ENCODE measurements at places on chromosomes 7 and 10. TPM values are rescaled to one million over a fixed set of nuclear protein-coding genes. Genes with fewer than 3 reads are reported as not detected.

STEAP1 gene
- 23.6 TPM for total RNA-seq

DNA sequence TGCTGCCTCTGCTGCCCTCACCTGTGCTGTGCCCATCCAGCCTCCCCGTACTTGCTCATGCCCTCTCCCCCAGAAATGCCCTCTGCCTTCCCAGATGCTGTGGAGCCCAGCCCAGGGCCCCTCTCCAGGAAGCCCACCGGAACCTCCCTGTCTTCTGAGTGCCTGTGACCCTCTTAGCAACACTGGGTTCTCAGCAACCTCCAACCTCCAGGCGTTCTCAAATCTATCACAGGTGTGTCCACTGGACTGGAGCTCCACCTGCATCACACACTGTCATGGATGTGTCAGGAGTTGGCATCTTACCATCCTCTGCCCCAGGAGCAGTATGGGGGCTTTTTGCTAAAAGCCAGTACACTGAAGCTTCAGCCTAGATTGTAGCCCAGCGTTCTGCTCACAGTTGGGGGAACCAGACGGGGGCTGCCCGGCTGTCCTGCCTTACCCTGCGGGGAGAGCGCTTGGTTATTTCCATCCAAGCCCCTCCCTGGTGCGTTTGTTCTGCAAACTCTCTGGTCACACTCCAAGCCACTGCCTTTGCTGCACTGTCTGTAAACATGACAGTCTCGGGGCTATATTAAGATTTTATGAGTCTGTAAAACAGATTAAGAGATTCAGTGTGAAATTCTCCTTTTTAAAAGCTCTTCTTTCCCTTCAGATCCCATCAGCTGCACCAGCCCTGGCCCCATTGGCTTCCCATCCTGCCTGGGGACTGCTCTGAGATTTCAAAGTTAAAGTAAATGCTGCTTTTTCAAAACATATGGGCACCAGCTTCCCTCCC lies 71.3 kb upstream of the CPXM2 start:
- no peaks in the 10 kb centered on the region for H3K36me3 ChIP-seq
- peaks cover 58% of the 10 kb centered on the region for H3K27me3 ChIP-seq
- H3K4me3 ChIP-seq, result no peak overlapping the region
- H3K4me1 ChIP-seq, result no peaks in the 10 kb centered on the region
- no peak for DNase-seq
- H3K27ac ChIP-seq, result no peak overlapping the region

DNA sequence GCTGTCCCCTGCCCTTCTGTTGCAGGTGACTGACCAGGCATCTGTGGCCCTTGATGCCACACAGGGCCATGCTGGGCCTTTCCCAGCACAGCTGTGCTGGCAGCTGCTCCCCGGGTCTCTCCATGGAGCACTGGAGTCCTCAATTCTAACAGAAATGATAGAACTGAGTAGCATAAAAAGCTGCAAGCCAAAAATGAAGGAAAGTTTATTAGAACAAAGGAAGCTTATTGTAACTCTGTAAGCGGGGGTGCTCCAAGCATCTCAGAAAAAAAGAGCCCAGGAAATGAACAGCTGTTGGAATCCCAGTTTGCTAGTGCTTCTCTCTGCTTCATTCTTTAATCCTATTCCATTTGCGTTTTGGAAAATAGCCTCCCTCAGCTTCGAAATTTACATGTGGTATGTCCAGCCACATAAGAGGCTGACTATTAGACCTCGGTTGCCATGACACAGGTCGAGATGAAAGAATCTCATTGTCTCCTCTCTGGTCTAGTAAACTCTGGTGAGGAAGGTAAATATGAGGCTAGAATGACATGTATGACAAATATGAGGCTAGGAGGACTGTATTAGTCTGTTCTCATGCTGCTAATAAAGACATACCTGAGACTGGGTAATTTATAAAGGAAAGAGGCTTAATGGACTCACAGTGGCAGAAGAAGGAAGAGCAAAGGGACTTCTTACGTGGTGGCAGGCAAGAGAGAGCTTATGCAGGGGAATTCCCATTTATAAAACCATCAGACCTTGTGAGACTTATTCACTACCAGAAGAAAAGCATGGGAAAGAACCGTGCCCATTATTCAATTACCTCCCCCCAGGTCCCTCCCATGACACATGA lies 23.7 kb downstream of the EPDR1 start:
- peak overlapping the region; percentile 15 for H3K27ac ChIP-seq
- peaks cover 5% of the 10 kb centered on the region for H3K4me1 ChIP-seq
- H3K27me3 ChIP-seq, result no peaks in the 10 kb centered on the region
- no peak for DNase-seq
- H3K4me3 ChIP-seq, result no peak overlapping the region

- no peak for DNase-seq
- H3K4me1 ChIP-seq, result no peaks in the 10 kb centered on the region
- H3K4me3 ChIP-seq, result no peak overlapping the region
Observed at GRCh38 chr7:36607721-36608095, 116.6 kb downstream of the AOAH start.

DNA sequence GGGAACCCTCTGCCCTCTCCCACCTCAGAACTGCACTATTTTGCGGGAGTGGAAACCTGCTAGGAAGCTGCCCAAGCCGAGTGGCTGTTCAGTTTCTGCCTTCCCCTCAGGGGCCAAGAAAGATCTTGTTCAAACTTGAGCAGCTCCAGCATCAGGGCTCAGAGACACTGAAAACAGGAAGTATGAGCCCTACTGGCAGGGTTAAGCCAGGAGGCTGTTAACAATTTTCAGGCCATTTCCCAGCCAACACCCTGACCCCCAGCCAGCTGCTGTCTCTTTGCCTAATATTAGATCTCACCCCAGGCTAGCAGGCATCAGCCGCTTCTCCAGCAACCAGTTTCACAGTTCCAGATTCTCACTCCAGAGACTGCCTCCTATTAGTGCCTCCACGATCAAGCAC lies 9.2 kb downstream of the PLAU start:
- H3K4me3 ChIP-seq, result no peak overlapping the region
- peaks cover 37% of the 10 kb centered on the region for H3K4me1 ChIP-seq
- H3K36me3 ChIP-seq, result peaks cover 11% of the 10 kb centered on the region
- H3K27ac ChIP-seq, result peak overlapping the region; percentile 61
- DNase-seq, result no peak
- H3K27me3 ChIP-seq, result no peaks in the 10 kb centered on the region

DNA sequence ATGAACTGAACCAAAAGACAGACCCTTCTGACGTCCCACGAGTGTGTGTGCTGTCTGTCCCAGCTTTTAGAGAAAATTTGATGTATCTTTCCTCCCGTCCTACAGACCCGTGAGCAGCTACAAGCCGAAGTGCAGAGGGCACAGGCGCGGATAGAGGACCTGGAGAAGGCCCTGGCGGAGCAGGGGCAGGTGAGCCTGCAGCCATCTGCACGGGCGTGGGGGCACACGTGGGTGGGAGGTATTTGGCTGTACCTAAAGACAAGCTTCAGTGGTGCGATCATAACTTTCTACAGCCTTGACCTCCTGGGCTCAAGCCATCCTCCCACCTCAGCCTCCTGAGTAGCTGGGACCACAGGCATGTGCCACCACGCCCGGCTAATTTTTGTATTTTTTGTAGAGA lies 41.7 kb upstream of the DPYSL4 start:
- no peak for DNase-seq
- no peak overlapping the region for H3K27ac ChIP-seq
- no peaks in the 10 kb centered on the region for H3K4me1 ChIP-seq

TDRD1 gene
- 0.29 TPM for total RNA-seq

Measured in left lung (tissue), 14 donors.